ENCODE measurements at places on chromosomes 5 and 9. TPM values are rescaled to one million over a fixed set of nuclear protein-coding genes. Genes with fewer than 3 reads are reported as not detected.

Gene DNAI1
- total RNA-seq = not detected

- no peaks in the 10 kb centered on the region for H3K4me1 ChIP-seq
- no peaks in the 10 kb centered on the region for H3K27me3 ChIP-seq
- DNase-seq = no peak
- H3K4me3 ChIP-seq = no peak overlapping the region
- no peak overlapping the region for H3K27ac ChIP-seq
These were observed 64.5 kb downstream of the STARD4 start for GRCh38 chr5:111447822-111448221.

DNA sequence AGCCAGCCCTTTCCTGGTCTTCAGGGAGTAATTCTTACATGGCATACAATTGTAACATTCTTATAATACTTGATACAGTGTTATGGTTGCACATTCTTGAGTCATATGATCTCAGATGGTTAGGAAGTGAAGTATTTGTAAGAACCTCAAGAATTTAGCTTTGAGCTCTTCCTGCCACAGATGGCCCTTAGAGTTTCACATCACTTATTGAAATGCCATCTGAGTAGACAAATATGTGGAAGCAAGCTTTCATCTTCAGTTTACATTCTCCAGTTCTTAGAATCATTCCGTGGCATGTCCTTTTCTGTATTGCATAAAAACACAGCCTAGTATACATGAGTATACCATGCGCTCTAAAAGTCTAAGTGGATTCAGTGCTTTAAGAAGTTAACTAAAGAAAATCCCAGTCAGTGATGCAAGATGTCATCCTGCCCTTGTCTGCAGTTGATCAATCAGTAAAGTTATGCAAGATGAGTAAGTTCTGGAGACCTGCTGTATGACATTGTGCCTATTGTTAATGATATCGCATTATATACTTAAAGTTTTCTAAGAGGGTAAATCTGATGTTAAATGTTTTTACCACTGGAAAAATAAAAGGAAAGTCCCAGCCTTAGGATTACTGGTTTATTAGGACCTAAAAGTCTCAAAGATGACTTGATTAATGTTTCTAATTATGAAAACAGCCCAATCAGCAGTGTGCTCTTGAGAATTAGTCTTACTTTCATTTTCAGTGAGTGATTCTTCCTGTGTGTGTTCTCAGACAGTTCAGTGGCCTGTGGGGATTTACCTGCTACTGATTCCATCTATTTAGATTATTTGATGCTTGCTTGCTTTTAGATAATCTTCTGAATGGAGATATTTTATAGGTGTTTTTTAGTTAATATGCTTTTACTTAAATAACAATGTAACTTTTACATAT, 29.4 kb downstream of the RHOBTB3 start:
- H3K27ac ChIP-seq = no peak overlapping the region
- no peaks in the 10 kb centered on the region for H3K27me3 ChIP-seq
- H3K4me3 ChIP-seq = no peak overlapping the region

Gene GLT6D1
- total RNA-seq = not detected

DNA sequence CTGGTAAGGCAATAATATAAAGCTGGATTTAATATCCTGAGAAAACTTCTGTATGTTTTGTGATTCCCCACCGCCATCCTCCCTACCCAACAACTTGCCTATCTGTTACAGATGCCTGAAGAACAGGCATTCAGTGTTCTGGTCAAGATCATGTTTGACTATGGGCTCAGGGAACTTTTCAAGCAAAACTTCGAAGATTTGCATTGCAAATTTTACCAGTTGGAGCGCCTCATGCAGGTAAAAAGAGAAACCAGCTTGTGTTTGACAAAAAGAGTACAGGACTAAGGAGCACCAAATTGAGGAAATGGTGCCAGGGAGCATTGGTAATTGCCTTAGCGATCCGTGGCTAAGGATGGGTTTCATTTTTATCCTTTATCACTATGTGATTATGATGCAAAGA, 40.0 kb downstream of the GPR21 start:
- no peaks in the 10 kb centered on the region for H3K4me1 ChIP-seq
- H3K27ac ChIP-seq = no peak overlapping the region
- no peak overlapping the region for H3K4me3 ChIP-seq
- H3K36me3 ChIP-seq = peaks cover 25% of the 10 kb centered on the region
- H3K27me3 ChIP-seq = no peaks in the 10 kb centered on the region

Gene CDKN2B-AS1
- total RNA-seq = not detected

GRCh38 chr5:95615164-95615467, 4.8 kb upstream of the GPR150 start:
- H3K4me3 ChIP-seq = no peak overlapping the region
- H3K36me3 ChIP-seq = no peaks in the 10 kb centered on the region
- H3K27ac ChIP-seq = no peak overlapping the region
- no peaks in the 10 kb centered on the region for H3K4me1 ChIP-seq
- no peaks in the 10 kb centered on the region for H3K27me3 ChIP-seq
- no peak for DNase-seq

Gene MRPL22
- total RNA-seq = 98.4 TPM

DNA sequence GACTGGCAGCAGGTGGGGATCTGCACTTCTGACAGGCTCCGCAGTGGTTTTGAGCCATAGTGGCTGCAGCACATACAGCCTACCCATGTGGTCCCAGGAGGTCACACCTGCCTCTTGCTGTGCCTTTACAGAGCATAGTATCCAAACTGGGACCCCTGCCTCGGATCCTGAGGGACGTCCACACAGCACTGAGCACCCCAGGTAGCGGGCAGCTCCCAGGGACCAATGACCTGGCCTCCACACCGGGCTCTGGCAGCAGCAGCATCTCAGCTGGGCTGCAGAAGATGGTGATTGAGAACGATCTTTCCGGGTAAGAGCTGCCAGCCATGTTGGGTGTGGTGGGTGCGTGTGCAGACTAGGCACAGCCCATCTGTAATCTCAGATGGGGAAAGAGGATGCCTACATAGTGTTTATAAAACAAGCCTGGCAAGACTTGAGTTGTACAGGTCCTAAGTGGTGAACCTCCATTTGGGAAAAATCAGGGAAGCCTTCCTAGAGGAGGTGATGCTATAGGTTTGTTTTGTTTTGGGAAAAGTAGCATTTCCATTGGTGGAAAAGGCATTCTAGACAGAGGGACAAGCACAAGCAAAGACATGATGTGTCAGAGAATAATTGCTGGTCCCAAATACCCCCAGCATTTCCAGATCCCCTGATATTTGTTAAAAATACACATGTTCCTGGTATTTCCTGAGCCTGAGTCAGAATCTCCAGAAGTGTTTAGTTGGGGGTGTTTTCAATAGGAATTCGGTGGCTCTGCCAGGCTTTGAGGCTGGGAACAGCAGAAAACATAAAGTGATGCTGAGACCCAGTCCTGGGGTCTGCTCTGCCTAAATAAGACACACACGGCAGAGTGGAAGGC, 119.2 kb downstream of the DAB2IP start:
- H3K4me1 ChIP-seq = no peaks in the 10 kb centered on the region
- H3K27me3 ChIP-seq = peaks cover 33% of the 10 kb centered on the region
- H3K36me3 ChIP-seq = no peaks in the 10 kb centered on the region
- H3K27ac ChIP-seq = no peak overlapping the region
- no peak overlapping the region for H3K4me3 ChIP-seq

Gene F2RL1
- total RNA-seq = 0.27 TPM

DNA sequence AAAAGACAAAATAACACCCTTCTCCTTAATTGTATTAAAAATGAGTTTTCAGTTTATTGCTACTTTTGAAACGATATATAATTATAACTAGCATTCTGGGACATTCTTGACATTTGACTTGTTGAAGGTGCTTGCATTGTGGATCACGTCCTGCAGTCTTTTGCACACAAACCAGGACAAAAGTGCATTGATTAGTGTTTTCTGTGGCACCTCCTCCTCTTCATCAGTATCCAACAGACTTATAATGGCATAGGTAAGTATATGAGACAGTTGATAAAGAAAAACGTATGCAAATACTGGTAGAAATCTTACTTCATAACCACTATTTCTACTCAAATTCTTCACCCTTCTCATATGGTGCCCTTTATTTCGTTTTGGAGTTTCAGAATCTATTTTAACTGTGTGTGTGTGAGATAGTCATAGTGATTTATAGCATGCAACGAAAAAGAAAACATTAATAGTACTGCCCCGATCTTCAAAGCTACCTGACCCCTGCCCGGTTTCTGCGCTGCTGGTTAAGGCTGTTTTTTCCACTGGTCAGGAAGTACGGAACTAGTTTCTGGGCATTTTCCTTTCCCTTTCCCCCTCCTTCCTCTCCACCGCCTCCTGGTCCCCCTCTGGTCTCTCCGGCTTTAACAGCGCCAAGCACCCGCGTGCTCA, 639 bp upstream of the RASA1 start:
- H3K27me3 ChIP-seq = no peaks in the 10 kb centered on the region
- peak overlapping the region; percentile 88 for H3K27ac ChIP-seq
- H3K4me3 ChIP-seq = peak overlapping the region; percentile 87
- peaks cover 14% of the 10 kb centered on the region for H3K4me1 ChIP-seq

DNA sequence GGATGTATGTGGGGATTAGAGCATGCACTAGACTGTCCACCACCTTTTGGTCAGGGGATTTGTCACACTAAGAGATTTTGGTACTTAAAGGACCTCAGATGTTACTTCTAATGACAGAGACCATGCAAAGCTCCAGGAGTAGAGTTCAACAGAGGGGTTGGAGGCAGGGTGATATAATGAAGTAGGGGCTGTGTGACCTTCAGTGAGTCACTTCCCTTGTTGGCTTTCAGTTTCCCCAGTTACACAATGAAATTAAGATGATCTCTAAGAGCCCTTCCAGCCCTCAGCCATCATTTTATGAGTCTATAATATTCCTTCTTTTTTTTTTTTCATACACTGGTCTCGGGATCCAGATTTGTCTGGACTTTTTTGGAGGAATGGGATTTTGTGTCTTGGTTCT, 26.8 kb downstream of the GLRA1 start:
- H3K4me1 ChIP-seq = no peaks in the 10 kb centered on the region
- no peaks in the 10 kb centered on the region for H3K36me3 ChIP-seq
- H3K4me3 ChIP-seq = no peak overlapping the region
- no peak overlapping the region for H3K27ac ChIP-seq

- H3K36me3 ChIP-seq = no peaks in the 10 kb centered on the region
- no peaks in the 10 kb centered on the region for H3K27me3 ChIP-seq
- H3K4me3 ChIP-seq = no peak overlapping the region
These were observed 39.7 kb upstream of the COL15A1 start for GRCh38 chr9:98903961-98904411.

Gene NRARP
- total RNA-seq = 24.5 TPM

Gene SHOC1
- total RNA-seq = not detected

GRCh38 chr9:6782981-6783380, 25.2 kb downstream of the KDM4C start:
- H3K27ac ChIP-seq = no peak overlapping the region
- H3K27me3 ChIP-seq = no peaks in the 10 kb centered on the region
- no peak overlapping the region for H3K4me3 ChIP-seq
- DNase-seq = no peak
- no peaks in the 10 kb centered on the region for H3K36me3 ChIP-seq
- peaks cover 22% of the 10 kb centered on the region for H3K4me1 ChIP-seq

DNA sequence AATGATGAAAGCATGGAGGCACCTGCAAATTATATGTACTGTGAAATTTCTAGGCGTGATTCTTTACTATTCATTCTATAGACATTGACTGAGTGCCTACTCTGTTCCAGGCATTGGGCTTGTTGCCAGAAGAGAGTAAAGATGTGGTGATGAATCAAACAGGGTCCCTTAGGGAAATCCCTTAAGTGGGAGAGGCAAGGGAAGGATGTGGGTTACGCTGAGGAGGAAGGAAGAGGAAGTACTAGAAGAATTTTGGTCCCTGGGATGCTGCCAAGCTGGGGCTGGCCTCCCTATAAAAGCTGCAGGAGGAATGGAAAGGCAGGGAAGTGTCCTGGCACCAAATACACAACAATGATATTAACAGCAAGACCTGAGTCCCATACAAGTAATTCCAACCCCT, 76.7 kb upstream of the SPOCK1 start:
- no peaks in the 10 kb centered on the region for H3K36me3 ChIP-seq
- no peak overlapping the region for H3K27ac ChIP-seq
- no peaks in the 10 kb centered on the region for H3K4me1 ChIP-seq
- H3K27me3 ChIP-seq = no peaks in the 10 kb centered on the region
- no peak overlapping the region for H3K4me3 ChIP-seq

Gene ACOT12
- not detected for total RNA-seq

DNA sequence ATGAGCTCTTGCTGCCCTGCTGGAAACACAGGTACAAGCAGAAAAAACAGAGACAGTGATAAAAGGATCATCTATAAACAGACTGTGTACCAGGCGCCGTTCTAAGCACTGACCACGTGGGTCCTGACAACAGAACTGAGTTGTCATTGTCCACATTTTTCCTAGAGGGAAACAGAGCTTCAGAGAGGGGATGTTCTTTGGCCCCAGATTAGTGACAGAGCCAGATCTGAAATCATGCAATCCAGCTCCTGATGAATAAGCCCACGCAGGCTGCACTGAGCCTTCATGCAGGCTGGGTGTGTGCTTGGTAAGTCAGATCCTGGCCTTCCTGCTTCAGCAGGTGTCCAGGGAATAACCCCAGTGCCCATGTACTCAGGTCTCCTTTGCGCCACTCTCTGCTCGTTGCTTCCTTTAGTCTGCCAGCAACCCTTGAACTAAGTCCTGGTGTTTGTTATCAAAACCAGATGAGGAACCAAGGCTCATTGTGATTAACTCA, 22.8 kb upstream of the TCF7 start:
- H3K36me3 ChIP-seq = no peaks in the 10 kb centered on the region
- DNase-seq = no peak
- H3K27me3 ChIP-seq = peaks cover 13% of the 10 kb centered on the region
- H3K4me3 ChIP-seq = no peak overlapping the region

Gene GABBR2
- total RNA-seq = 0.47 TPM

- DNase-seq = no peak
- no peaks in the 10 kb centered on the region for H3K36me3 ChIP-seq
- H3K4me1 ChIP-seq = no peaks in the 10 kb centered on the region
- H3K27ac ChIP-seq = no peak overlapping the region
These were observed 25.5 kb downstream of the KCNMB1 start for GRCh38 chr5:170363671-170364070.

DNA sequence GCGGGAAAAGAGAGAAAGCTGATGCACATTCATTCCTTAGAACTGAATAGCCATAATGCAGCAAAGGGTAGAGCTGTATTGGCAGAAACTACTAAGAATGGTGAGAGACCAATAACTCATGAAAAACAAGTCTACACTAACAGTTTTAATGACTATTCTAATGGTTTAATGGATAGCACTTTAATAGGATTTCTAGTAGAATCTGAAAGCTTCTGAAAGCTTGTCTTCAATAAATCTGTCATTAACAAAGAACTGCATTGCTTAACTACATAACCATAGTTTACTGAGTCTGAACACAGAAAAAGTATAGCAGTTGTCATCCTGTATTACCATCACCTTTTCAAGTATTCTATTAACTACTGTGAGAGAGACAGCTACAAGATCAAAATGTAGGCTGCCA, 617.8 kb upstream of the DMAC1 start:
- H3K27me3 ChIP-seq = no peaks in the 10 kb centered on the region
- no peaks in the 10 kb centered on the region for H3K36me3 ChIP-seq
- no peak for DNase-seq
- no peak overlapping the region for H3K27ac ChIP-seq
- no peaks in the 10 kb centered on the region for H3K4me1 ChIP-seq
- H3K4me3 ChIP-seq = no peak overlapping the region

- no peak overlapping the region for H3K4me3 ChIP-seq
- no peak for DNase-seq
- peaks cover 72% of the 10 kb centered on the region for H3K36me3 ChIP-seq
- no peaks in the 10 kb centered on the region for H3K27me3 ChIP-seq
- H3K4me1 ChIP-seq = peaks cover 5% of the 10 kb centered on the region
These were observed 69.2 kb downstream of the CDK5RAP2 start for GRCh38 chr9:120510816-120511215.

All from K562 (cell line).